ENCODE measurements at places on chromosomes 7 and 10. TPM values are rescaled to one million over a fixed set of nuclear protein-coding genes. Genes with fewer than 3 reads are reported as not detected.
A peak's percentile ranks its signal among the peaks of the same experiment; 100 is the strongest.

- no peak for DNase-seq
Measured at GRCh38 chr7:154931906-154932305, 71.0 kb downstream of the PAXIP1 start.

DNA sequence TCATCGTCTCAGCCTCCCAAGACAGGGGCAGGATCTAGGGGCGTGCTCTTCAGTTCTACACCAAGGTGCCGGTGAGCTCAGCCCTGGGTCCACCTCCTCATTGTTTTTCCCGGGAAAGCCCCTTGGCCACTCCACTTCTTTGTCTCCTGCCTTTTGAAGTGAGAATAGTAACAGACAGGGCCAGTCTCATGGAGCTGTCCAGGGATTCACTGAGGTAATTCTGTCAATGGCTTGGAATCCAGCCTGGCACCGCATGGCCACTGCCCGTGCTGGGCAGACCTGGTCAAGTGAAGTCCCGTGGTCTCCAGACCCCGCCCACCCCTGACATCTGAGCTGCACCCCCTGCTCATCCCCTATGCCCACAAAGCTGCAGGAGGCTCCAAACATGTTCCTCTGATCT lies 138.9 kb downstream of the TNS3 start:
- DNase-seq, result no peak

- DNase-seq, result peak; percentile 86
Measured at GRCh38 chr10:59907918-59908807, 1.8 kb upstream of the CCDC6 start.

- DNase-seq, result no peak
Measured at GRCh38 chr7:137990251-137990941, 11.5 kb downstream of the CREB3L2 start.

DNA sequence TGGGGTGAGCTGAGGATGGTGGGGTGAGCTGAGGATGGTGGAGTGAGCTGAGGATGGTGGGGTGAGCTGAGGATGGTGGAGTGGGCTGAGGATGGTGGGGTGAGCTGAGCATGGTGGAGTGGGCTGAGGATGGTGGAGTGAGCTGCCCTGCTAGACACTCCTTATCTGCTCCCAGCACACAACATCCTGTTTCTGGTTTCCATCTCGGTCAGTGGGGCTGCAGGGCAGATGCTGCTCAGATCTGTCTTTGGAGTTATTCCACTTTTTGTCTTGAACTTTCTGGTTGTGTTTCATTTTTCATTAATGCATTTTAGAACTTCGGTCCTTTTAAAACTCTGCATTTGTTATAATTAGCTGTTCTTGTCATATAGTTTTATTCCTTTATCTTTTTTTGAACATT lies 67.9 kb upstream of the ANTXRL start:
- no peak for DNase-seq

GRCh38 chr7:121382473-121382872 lies 13.6 kb downstream of the FAM3C start:
- DNase-seq, result no peak

- DNase-seq, result no peak
Measured at GRCh38 chr10:133419211-133419950, 5.0 kb downstream of the SPRN start.

- DNase-seq, result no peak
Measured at GRCh38 chr10:60777696-60778213, 523 bp upstream of the CDK1 start.

GRCh38 chr7:131186816-131187215 lies 140.9 kb upstream of the MKLN1 start:
- DNase-seq, result no peak

DNA sequence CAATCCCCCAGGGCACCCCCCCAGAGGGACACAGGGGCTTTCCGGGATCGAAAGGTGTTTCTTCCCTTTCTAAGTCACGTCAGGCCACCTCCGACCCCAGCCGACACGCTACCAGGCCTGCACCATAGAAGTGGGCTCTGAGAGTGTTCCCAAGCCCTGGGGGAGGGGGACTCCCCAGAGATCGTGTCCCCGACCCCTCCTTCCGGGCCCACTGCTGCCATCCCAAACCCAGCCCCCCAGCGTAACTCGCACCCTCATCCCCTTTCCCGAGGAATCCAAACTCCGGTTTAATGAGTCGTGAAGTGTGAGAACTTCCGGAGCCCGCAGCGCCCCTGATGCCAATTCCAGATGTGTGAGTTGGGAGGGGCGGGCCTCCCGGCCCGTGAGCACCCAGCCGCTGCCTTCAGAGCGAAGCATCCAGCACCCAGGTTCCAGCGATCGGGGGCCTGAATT lies 11.3 kb downstream of the UNCX start:
- no peak for DNase-seq

- no peak for DNase-seq
Measured at GRCh38 chr7:282621-283020, 7.3 kb upstream of the FOXL3 start.

The TMEM236 gene
- 0.44 TPM for total RNA-seq

The STK31 gene
- total RNA-seq, result 2.0 TPM

The NCF1 gene
- 0.77 TPM for total RNA-seq
